ENCODE measurements at places on chromosomes 16 and 17.

- DNase-seq, result peak; percentile 20
Measured at GRCh38 chr17:65228734-65229620, 91.8 kb downstream of the RGS9 start.

DNA sequence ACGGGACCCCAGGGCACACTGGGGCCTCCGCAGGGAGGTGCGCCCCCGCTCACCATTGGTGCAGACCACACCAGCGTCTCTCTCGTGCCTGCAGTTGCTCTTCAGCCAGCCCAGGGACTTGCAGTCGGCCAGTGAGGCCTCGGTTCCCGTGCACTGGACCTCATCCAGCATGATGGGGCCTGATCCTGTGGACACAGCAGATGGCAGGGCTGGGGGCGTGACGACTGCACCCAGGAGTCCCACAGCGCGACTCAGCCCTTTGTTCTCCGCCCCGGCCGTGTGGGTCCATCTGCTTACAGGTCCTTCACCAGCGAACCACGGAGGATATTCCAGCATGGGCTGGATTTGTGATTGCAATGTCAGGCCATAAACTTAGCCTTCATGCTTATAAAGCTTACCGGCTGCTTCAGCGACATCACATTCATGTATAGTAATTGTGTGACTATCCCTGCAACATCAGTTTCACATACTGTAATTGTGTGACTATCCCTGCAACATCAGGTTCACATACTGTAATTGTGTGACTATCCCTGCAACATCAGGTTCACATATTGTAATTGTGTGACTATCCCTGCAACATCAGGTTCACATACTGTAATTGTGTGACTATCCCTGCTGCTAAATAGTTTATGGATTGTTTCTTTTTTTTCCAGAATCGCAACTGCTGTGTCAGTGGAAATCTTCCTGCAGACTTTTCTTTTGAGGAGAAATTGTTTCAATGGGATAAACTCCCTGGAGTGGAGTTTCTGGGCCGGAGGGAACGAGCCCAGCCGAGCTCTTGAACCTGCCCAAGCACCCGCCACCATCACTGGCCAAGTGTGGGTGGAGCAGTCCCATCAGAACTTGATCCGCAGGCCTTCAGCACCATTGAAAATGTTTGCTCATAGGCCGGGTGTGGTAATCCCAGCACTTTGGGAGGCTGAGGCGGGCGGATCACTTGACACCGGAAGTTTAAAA, 4.8 kb downstream of the LGALS3BP start:
- no peak for DNase-seq

DNA sequence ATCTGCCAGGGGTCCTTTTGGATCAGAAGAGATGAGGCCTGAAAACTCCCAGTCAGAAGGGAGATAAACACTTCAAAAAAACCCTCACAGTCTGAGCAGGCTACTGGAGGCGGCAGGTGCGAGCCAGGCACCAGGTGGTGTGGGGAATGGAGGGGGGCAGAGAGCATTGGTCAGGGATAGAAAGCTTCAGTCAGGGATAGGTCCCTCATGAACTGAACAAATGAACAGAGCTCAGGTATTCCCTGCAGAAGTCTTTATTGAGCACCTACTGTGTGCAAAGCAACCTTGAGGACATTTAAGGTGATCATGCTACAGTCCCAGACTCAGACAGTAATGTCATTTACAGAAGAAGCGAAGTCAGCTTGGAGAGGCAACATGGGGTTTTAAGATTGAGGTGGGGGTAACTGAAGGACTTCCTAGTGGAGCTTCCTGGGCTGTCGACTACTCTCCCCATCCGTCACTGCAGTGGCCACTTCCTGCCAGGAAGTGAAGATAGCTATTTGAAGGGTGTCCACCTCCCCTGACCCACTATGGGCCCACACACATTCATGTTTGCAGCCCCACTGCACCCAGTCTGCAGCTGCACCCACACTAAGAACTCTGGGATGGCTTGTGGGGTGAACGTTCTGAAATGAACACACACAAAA, 3.2 kb downstream of the KIFC3 start:
- DNase-seq, result no peak

DNA sequence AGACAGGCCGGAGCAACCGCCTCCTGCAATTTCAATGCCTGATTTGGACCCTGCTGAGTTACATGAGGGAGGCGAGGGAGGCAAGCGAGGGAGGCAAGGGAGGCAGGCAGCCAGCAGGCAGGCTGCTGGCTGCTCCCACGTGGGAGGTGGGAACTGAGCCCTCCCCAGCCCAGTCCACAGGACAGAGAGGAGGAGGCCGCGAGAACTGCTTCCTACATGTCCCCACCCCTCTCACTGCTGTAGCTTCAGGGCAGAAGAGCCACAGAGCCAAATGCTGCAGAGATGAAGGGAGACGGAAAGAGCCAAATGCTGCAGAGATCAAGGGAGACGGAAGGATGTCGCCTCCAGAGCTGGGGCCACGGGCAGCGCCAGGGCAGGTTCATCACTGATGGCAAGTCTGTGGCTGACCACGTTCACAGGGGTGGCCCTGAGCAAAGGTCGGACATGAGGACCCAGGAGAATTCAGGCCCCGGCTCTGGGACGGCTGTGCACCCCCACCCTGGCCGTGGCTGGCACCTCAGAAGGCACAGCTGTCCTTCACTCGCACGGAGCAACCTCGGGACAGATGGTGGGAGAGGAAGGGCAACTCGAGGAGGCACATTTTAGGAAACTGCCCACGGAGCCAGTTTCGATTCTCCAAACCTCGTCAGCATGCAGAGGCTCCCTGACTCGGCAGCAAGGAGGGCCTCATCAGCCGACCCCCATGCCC, 21.5 kb downstream of the RPH3AL start:
- no peak for DNase-seq

DNA sequence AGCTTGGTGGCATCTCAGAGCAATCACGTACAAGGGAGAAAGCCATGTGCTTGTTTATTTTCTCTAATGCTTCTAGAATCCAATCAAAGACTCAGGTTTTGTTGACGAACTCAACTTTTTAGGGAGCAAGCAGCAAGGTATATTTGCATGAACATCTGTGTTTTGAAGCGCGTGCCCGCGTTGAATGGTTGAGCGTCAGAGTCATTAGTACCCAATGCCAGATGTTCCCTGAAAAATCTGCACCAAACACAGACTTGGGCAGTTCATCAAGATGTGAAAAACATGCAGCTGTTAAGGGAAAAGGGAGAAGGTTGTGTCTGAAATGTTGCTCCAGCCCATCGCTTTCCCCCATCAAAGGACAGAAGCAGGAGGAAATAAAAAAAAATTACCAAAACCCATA, 170.4 kb downstream of the SNX29 start:
- DNase-seq, result no peak

DNA sequence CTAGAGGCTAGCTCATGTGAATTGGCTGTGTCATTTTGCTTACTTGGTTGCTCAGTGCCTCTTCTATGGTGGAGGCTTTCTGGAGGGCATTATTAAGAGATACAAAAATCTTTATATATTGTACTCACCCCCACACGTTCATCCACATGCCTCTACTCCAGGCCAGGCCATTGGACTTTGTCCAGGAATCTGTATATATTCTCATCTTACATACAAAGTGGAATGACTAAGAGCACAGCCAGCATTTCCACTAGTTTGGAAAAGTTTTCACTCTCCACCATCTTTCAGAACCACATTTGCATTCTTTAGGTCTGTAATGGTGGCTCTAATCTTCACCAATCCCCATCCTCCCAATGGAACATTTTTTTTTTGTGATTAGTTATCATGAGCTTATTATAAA, 4.8 kb upstream of the GLG1 start:
- no peak for DNase-seq

DNA sequence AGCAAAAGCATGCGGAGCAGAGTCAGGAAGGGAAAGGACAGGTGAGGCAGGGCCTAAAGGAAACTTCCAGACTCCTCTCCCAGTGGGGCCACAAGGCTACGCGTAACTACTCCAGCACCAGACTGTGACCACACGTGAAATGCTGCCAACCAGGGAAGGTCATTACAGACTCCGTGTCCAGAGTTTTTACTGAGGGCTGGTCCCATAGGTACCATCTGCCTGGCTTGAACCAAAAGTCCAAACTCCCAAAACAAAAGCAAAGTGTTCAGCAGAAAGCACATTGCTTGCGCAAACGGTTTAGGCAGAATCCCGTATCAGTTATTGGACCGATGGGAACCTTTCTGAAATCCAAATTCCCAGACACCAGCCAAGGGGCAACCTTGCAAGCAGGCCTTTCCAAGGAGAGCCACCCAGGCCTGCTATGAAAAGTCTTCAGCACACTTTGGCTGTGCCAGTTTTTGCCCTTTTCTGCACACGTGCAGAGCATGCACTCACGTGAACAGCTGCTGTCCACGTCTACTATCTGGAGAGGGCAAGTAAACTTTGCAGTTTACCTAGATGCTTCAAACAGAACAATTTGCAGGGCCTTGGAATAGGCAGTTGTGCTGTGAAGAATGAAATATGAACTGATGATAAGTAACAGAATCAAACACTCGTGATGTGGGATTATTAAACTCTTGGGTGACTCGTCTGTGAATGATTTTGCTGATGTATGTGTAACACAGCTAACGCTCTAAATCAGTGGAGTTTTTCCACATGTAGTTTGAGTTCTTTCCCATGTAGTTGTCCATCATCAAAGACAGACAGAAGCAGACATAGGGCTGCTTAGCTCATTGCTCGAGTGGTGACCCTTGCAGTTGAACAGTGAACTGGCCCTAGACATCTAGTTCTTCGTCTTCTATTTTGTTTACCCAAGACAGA, 58.1 kb upstream of the CRISPLD2 start:
- no peak for DNase-seq

DNA sequence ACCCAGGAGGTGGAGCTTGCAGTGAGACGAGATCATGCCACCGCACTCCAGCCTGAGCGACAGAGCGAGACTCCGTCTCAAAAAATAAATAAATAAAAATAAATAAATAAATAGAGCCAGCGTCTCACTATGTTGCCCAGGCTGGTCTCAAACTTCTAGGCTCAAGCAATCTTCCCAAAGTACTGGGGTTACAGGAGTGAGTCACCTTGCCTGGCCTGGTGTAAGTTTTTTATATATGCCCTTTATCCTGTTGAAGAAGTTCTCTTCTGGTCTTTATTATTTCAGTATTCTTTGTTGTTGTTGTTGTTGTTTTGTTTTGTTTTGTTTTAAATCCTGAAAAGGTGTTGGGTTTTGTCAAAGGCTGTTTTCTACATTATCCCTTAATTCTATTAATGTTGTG, 30.1 kb upstream of the ABCC1 start:
- no peak for DNase-seq

- DNase-seq, result no peak
Measured at GRCh38 chr17:55237268-55237667, 27.5 kb upstream of the HLF start.

DNA sequence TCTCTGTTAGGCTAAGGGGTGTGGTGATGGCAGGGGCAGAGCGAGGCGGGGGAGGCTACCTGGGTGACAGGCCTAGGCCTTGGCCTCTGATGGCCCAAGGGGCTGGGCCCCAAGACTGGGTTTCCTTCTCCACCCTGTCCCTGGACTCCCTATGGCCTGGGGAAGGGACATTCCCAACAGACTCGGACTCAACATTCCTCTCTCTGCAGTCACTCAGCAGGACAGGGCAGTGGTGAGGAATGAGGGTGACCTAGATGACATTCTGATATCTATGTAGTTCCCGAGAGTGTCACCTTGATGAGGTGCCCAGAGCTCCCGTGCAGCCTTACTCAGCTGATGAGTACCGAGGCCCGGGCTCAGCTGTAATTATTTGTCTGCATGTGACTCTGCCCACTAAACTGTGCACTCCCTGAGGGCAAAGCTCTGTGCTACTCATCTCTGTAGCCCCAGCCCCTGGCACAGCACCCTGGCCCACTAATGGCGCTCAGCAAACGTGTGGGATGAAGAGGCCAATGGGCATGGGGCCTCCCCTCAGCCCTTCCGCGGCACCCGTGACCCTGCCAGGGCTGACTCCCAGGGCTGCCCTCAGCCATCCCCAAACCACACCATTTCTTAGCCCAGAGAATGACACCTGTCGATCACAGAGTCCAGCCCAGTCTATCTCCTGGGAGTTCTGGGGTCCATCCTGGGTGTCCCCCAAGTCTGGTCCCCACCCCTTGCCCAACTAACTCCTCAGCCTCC, 2.2 kb downstream of the PLCD3 start:
- DNase-seq, result no peak

- DNase-seq, result no peak
Measured at GRCh38 chr16:88922114-88922825, 54.7 kb downstream of the CBFA2T3 start.

- DNase-seq, result no peak
Measured at GRCh38 chr16:70494202-70494770, 29.1 kb downstream of the COG4 start.

Data from stimulated activated CD4-positive, alpha-beta T cell treated with anti-CD3 and anti-CD28 coated beads, Interleukin-4, amount 100 ng/mL, for 4 hours (primary cell).